Activated CD4-positive, alpha-beta T cell treated with anti-CD3 and anti-CD28 coated beads, Interleukin-10, Interleukin-2, amounts not matched to agents 100 ng/mL and 50 ng/mL, durations not matched to agents 16 hours and 8 hours (primary cell): ENCODE measurements at places on chromosomes 11 and 22.

- DNase-seq: no peak
Measured at GRCh38 chr11:74819400-74819799, 70.8 kb downstream of the RNF169 start.

DNA sequence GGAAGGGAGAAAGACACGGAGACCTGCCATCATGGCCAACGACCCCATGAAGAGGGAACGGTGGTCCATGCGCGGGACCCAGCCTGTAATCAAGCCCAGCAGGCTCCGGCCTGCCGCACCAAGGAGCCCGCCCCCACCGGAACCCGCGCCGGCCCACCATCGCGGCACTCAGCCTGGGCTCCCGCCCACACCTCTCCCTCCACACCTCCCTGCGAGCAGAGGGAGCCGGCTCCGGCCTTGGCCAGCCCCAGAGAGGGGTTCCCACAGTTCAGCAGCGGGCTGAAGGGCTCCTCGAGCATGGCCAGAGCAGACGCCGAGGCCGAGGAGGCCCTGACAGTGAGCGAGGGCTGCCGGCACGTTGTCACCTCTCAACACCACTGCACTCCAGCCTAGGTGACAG, 1302.8 kb upstream of the CNTN5 start:
- no peak for DNase-seq

DNA sequence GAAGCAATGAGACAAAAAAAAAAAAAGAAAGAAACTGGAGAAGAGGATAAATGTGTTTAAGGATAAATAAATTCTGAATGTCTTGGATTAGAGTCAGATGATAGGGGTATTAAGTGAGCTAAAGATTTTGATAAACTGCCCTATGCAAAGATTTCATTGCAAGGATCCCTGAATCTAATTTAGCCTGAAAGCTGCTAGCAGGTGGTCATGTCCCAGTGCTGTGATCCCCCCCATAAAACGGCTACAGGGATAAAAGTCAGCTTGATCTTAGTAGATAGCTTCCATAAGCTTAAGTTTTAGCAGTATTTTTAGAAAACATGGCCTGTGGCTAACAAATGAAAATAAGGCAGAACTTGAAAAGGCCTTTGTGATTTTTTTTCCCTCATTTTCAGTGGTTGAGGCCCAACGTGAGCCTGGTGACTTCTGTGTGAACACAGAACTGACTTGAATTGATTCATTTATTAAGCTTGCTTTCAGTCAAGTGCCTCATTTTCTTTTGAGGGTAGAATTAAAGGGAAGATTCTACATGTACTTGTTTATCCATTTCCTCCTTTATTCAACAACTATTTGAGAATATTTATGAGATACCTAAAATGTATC, 44.5 kb downstream of the CD44 start:
- no peak for DNase-seq

DNA sequence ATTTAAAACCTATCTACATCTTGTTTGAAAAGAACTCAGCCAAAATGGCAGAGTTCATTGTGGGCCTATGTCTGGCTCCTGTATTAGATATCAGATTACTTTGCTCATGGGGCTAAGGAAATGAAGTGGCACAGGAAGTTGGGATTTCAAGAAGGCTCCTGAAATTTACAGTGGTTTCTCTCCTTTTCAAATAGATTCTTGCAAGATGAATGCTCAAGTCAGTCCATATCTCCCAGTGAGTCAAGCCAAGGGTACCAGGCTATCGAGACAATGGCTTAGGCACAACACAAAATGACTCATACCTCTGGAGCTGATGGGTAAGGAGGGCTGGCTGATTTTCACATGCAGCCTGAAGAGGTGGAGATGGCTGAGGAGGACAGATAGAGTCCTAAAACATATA, 24.1 kb upstream of the APOA1 start:
- peak; percentile 38 for DNase-seq

DNA sequence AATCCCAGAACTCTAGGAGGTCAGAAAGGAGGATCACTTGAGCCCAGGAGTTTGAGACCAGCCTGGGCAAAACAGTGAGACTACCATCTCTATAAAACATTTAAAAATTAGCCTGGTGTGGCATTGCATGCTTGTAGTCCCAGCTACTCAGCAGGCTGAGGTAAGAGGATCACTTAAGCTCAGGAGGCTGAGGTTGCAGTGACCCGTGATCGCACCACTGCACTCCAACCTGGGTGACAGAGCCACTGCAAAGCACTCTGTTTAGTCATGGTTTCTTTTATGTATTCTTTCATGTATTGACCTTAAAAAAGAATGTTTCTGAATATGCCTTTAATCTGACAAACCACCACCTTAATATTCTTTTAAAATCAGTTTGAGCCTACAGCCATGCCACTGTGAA, 52.2 kb downstream of the BIRC2 start:
- DNase-seq: no peak

DNA sequence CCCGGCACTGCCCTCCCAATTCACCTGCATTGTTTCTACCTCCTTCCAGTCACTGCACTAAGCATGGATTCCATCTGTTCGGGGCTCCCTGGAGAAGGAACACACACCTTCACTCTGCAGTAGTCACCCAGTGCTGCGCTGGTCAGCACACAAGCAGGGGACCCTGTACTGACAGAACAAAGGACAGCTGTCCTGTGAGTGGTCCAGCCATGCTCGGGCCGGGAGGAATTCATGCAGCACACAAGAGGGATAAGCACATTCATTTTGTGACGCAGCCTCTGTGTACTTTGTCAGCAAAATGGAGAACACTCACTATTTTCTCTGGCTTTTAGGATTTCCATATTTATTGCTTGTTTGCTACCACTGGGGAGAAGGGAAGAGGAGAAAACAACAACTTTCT, 167.3 kb downstream of the NTM start:
- DNase-seq: no peak

GRCh38 chr22:41989246-41989645, 9.3 kb upstream of the WBP2NL start:
- DNase-seq: no peak

DNA sequence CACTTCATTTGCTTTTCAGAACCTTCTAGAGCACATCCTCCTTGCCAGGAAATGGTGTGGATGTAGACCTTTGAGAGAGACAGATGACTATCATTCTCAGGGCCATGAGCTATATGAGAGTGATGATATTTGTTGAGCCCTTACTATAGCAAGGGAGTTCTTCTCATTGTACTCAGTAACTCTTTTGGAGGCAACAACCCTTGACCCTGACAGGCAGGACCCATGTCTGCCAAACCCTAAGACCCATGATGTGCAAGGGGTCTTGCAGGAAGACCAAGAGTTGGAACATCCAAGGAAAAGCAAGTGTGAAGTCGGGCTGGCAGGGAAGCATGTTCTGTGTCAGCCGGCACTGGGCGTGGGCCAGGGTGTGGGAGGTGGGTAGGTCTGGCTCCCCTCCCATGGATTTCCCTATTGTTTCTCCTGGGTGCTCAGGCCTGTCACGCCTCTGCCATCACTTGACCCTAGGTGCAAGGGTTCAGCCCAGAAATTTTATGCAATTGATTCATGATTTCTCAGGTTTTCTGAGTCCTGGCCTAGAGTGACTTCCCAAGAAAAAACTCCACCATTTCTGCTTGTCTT, 1.2 kb downstream of the FOLR3 start:
- DNase-seq: peak; percentile 7

DNA sequence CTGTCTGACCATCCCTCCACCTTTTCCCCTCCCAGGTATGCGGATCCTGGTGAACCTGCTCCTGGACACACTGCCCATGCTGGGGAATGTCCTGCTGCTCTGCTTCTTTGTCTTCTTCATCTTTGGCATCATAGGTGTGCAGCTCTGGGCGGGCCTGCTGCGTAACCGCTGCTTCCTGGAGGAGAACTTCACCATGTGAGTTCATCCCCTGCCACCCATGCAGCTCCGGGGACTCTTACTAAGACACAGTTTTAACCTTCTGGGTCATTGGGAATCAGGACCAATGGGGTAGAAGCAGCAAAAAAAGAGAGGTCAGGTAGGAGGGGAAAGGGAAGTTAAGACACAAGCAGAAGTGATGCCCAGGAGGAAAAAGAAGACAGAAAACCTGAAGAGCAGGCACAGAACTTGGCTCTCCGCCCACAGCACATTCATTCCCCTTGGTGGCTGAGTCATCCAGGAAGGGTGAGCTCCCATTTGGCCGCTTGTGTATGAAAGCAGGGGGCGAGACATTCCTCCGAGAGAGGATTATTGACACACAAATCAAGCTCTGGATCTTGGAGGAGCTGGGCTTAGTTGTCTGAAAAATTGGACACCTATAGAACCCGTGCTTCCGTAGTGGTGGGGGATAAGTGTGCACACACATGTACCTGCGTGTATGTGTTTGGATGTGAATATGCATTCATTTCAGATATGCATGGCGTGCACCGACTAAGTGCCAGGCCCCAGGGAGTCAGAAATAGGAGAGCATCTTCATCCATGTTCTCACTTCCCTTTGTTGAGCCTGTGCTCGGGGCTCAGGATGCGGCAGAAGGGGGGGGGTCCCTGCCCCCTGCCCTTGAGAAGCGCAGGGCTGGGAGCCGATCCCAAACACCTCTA, 64.2 kb downstream of the CACNA1I start:
- peak; percentile 54 for DNase-seq

GRCh38 chr11:64122411-64123410, 43.2 kb downstream of the MACROD1 start:
- no peak for DNase-seq

- no peak for DNase-seq
Measured at GRCh38 chr22:36643033-36643432, 60.5 kb downstream of the CACNG2 start.

- DNase-seq: no peak
Measured at GRCh38 chr11:119266517-119267255, 50.2 kb downstream of the MCAM start.

DNA sequence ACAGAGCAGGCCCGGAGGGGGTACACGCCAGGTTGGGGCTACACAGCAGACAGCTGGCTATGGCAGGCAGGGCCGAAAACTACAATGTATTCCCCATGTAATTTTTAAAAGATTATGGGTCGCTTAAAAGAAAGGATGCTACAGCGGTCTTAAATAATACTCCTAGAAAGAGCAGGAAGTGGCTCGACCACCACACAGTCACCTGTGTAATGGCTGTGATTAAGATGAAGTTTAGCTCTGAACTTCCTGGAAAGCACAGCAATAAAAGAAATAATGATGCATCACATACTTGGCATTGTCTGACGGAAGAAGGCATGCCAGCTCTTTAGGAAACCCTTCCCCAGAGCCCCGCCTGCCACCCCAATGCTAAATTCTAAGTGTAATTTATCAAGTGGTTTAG, 32.6 kb downstream of the WNT11 start:
- no peak for DNase-seq

GRCh38 chr11:92240916-92241315, 16.3 kb downstream of the FAT3 start:
- no peak for DNase-seq

GRCh38 chr11:73746701-73747100, 14.2 kb downstream of the RAB6A start:
- no peak for DNase-seq

DNA sequence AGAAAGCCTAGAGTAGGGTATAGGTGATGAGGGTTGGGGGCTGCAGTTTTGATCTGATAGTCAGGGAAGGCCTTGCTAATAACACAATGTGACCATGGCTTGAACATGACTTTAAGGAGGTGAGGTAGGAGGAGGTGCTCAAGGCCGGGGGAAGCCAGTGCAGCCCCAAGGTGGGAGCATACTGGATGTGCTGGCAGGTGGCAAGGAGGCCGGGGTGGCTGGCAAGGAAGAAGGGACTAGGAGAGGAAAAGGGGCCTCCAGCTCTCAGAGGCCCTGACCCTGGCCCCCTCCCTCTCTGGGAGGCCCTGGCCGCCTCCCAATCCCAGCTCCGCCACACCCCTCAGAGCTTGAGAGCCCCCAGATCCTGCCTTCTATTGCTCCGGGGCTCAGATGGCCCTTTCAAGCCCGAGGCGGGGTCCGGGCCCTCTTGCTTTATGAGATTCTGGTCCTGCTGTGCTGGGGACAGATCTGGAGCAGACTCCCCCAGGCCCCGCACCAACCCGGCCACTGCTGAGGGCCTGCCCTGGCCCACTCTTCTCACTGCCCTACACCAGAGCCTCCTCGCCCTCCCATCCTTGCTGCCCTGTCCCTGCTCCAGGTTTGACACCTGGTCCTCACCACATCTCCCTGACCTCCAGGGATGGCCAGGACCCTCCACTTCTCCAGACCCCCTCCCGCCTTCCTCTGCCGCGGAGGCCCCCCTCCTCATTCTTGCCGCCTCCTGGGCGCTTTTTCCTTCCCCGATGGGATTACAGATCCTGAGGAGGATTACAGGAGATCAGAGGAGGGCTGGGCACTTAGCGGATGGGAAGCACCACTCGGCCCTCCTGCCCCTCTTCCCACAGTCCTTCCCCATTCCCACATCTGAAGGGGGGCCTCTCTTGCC, 1.8 kb downstream of the PITPNM1 start:
- no peak for DNase-seq

GRCh38 chr11:8693555-8693954, 11.0 kb downstream of the RPL27A start:
- DNase-seq: no peak

- no peak for DNase-seq
Measured at GRCh38 chr22:42915980-42916765, 59.1 kb upstream of the ARFGAP3 start.

DNA sequence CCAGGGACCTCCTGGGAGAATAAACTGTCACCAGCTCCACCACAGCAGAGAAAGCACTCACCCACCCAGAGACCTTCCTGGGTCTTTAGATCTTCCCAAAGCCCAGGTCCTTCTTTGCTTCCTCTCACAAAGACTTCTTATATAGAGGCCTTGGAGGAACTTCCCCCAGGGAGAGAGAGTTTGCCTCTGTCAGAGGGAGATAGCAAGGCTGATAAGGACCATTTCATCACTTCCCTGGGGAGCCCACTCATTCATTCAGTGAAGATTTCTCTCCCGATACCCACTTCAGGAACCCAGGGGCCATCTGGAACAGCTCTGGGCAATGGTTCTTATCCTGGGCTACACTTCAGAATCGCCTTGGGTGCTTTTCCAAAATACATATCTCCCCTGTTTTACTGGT, at the start of gene PRG2:
Gene PRG2, minus strand, starts transcription at position 116 of the 400 bp plus-strand sequence. CDS start 706 bp downstream, outside the sequence.
- DNase-seq: no peak

GRCh38 chr11:84437071-84437980, 1151.2 kb upstream of the CCDC90B start:
- DNase-seq: no peak

DNA sequence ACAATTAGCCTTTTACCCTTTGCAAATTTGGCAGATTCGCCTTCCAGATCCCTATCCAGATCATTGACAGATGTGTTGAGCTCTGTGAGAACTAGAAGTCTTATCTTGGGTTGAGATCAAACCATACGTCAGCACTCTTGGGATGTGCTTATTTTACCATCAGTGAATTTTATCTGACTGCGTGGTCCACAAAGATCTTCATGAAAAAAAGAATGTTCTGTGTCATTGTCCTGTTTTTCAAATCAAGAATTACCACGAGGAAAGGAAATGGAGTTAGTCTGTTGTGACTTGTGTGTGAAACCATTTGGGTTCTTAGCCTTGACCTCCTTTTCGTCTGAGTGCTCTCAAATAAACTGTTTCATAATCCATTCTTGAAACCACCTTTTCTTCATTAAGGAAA, 86.2 kb upstream of the SORL1-AS1 start:
- peak; percentile 14 for DNase-seq

GRCh38 chr22:50186761-50187523, 1.2 kb downstream of the TRABD start:
- DNase-seq: peak; percentile 50

- DNase-seq: no peak
Measured at GRCh38 chr11:101835506-101836063, 79.2 kb upstream of the CEP126 start.

GRCh38 chr22:35966314-35967045, 62.1 kb downstream of the RBFOX2 start:
- no peak for DNase-seq

GRCh38 chr11:102343809-102344208, 3.2 kb upstream of the BIRC2 start:
- DNase-seq: no peak
